ENCODE measurements at places on chromosomes 12 and 14.

DNA sequence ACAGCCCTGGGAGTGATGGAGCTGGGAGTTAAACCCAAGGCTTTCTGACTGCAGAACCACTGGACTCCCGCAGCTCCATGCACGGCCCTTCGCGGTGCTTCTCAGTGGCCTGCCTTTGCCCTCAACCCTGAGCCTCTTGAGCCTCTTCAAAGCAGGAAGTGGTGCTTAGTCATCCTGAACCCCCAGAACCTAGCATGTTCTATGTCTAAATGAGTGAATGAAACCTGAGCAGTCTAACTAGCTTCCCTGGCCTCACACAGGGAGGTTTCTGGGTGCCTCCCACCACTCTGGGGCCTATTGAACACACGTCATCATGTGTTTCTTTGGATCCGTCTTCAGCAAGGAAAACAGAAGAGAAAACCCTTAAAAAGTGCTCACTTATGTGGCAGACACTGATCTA is 117.9 kb upstream of the SFSWAP start:
- DNase-seq, result no peak

DNA sequence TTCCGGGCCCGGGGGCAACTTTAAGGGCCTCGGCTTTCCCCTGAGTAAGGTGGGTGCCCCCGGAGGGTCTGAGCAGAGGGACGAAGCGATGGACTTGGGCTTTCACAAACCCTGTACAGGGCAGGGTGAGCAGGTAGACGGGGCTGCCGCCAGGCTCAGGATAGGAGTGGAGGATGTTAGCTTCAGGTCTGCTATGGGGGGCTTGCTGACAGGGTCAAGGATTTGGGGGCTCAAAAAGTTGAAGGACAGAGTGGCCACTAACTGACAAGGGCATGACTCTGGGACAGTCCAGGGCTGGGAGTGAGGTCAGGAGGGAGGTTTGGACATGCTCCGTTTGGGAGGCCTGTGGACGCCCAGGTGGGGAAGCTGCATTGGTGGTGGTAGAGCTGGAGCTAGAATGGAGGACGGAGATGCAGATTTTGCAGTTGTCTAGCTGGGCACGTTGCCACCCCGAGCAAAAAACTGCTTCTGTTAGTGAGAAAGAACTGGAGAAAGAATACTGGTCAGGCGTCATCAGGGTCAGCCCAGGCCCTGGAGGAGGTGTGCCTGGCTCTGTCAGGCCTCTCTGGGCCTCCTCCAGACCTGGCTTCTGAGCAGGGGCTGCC is 113.3 kb downstream of the ADGRD1 start:
- DNase-seq, result no peak

DNA sequence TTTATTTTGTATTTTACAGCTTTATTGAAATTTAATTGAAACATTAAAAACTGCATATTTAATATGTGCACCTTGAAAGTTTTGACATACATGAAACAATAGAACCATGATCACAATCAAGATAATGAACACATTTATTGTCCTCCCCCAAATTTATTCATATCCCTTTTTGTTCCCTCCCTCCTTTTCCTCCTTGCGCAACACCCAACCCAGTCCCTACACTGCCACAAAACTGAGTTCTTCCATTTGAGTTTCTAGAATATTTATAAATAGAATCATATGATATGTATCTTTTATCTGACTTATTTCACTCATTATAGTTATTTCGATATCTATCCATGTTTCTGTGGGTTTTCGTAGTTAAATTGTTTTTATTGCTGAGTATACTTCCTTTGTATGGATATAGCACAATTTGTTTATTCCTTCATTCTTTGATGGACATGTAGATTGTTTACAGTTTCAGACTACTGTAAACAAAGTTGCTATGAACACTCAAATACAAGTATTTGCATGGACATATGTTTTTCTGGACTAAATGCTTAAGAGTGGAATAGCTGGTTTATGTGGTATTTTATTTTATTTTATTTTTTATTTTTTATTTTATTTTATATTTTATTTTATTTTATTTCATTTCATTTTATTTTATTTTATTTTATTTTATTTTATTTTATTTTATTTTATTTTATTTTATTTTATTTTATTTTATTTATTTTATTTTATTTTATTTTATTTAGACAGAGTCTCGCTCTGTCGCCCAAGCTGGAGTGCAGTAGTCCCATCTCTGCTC is 359.1 kb downstream of the SLC6A15 start:
- DNase-seq, result no peak

DNA sequence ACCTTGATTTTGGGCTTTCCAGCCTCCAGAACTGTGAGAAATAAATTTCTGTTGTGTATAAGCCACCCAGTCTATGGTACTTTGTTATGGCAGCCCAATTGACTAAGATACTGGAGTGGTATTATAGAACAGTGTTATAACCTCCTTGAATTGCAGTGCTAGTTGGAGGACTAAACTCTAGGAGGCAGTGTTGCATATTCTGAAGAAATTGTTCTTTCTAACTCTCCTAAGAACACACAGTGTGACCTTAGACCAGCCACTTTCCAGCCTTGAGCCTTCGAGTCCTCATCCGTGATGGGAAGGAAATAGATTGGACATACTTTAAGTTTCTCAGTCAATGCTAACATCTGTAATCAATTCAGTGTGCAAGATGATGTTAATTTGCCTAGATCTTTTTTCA is 22.4 kb upstream of the LRRC10 start:
- DNase-seq, result peak; percentile 27

- DNase-seq, result no peak
Observed at GRCh38 chr14:63747846-63748245, 20.0 kb upstream of the SGPP1 start.

DNA sequence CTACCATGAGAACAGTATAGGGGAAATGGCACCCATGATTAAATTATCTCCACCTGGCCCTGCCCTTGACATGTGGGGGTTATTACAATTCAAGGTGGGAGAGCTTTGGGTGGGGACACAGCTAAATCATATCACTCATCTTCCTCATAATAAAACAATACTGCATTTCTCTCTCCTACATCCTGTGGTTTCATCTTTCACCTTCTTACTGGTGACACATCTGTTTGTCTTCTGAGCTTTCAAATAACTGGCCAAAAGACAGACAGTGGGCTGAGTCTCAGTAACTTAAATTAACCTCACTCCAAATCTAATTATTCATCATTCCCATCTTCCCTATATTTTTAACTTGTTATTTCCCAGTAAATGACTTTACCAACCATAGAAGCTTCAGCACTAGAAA is 729.7 kb upstream of the USP15 start:
- DNase-seq, result no peak

GRCh38 chr12:11553871-11554533 is 95.5 kb upstream of the ETV6 start:
- peak; percentile 72 for DNase-seq

All from OCI-M1 (cell line).